ENCODE measurements at places on chromosomes 13 and 19.

- no peak for DNase-seq
- no peaks in the 10 kb centered on the region for H3K36me3 ChIP-seq
- no peak overlapping the region for H3K27ac ChIP-seq
- no peak overlapping the region for H3K4me3 ChIP-seq
- peaks cover 3% of the 10 kb centered on the region for H3K27me3 ChIP-seq
Measured at GRCh38 chr13:109243311-109243951, 543.0 kb downstream of the IRS2 start.

- DNase-seq, result no peak
- H3K36me3 ChIP-seq, result peaks cover 43% of the 10 kb centered on the region
- H3K4me1 ChIP-seq, result peaks cover 55% of the 10 kb centered on the region
- H3K4me3 ChIP-seq, result no peak overlapping the region
- peak overlapping the region; percentile 64 for H3K27ac ChIP-seq
- no peaks in the 10 kb centered on the region for H3K27me3 ChIP-seq
Measured at GRCh38 chr13:98293570-98294142, 116.6 kb upstream of the RNF113B start.

GRCh38 chr13:28459911-28460310 lies 35.0 kb downstream of the FLT1 start:
- H3K4me3 ChIP-seq, result no peak overlapping the region
- peaks cover 6% of the 10 kb centered on the region for H3K36me3 ChIP-seq
- peaks cover 6% of the 10 kb centered on the region for H3K4me1 ChIP-seq
- no peak overlapping the region for H3K27ac ChIP-seq
- no peak for DNase-seq

DNA sequence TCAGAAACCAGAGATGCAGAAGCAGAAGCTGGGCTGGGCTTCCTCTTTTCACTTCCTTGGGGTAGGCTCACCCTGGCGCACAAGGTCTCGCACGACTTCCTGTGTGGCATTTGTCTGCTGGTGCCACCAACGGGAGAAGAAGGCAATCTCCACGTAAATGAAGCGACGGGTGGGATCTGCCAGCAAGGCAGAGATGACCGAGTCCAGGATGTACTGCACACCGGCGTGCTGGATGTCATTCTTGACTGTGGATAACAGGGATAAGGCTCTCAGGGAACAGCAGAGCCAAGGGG lies 1.3 kb downstream of the MAN2B1 start:
- H3K27ac ChIP-seq, result no peak overlapping the region
- DNase-seq, result no peak
- H3K36me3 ChIP-seq, result peaks cover 14% of the 10 kb centered on the region
- H3K27me3 ChIP-seq, result peaks cover 4% of the 10 kb centered on the region
- peaks cover 56% of the 10 kb centered on the region for H3K4me1 ChIP-seq

- H3K36me3 ChIP-seq, result no peaks in the 10 kb centered on the region
- no peak overlapping the region for H3K4me3 ChIP-seq
- no peaks in the 10 kb centered on the region for H3K4me1 ChIP-seq
- H3K27ac ChIP-seq, result no peak overlapping the region
Measured at GRCh38 chr13:83151308-83151660, 731.0 kb downstream of the SLITRK1 start.

DNA sequence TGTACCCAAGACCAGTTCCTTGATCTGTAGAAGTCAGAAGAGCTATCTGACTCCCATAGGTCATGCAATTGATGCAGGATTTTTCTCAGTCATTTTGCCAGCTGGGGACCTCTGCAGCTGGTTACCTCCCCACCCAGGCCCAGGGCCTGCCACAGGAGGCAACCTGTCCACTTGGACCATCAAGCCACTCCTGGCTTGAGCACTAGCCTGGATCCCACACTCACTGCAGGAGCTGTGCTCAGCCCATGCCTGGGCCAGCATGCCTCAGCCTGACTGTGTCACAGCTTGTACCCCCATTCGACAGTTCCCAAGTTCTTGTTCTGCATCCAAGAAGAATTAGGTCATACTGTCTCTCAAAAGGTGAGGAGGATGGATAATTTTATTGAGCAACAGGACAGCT lies 189.4 kb downstream of the PCDH17 start:
- H3K4me3 ChIP-seq, result no peak overlapping the region
- H3K4me1 ChIP-seq, result peaks cover 27% of the 10 kb centered on the region
- no peaks in the 10 kb centered on the region for H3K27me3 ChIP-seq
- H3K27ac ChIP-seq, result no peak overlapping the region
- no peak for DNase-seq

DNA sequence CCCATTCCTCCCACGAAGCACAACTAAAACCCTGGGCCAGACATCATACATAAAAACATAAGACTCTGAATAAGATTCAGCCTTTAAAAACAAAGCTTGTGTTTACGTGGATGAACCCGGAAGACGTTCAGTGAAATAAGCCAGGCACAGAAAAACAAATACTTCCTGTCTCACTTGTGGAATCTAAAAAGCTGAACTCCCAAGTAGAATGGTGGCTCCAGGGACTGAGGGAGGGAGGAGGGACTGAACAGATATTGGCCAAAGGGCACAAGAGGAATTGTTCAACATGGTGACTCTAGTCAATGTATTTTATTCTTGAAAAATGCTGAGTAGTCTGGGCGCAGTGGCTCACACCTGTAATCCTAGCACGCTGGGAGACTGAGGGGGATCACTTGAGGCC lies 35.7 kb upstream of the TPM4 start:
- peaks cover 42% of the 10 kb centered on the region for H3K27me3 ChIP-seq
- DNase-seq, result no peak
- H3K4me3 ChIP-seq, result no peak overlapping the region

DNA sequence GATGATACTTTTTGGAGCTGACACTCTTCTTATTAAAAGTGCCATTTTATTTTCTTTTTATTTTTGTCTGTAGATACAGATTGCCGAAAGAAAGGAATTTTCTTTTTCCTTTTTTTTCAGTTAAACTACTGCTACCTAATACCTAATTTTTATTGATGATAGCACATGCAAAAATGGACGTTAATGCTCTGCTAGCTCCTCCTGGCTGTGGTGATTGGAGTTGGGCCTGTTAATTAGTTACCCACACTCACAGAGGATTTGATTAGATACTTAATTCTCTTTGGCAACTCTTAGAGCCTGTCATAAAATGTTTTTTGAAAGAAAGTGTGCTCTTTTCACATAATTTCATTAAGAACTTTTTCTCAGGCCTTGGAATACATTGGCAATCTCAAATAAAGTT lies 366.8 kb downstream of the DCT start:
- no peak overlapping the region for H3K4me3 ChIP-seq
- DNase-seq, result no peak
- no peaks in the 10 kb centered on the region for H3K36me3 ChIP-seq

DNA sequence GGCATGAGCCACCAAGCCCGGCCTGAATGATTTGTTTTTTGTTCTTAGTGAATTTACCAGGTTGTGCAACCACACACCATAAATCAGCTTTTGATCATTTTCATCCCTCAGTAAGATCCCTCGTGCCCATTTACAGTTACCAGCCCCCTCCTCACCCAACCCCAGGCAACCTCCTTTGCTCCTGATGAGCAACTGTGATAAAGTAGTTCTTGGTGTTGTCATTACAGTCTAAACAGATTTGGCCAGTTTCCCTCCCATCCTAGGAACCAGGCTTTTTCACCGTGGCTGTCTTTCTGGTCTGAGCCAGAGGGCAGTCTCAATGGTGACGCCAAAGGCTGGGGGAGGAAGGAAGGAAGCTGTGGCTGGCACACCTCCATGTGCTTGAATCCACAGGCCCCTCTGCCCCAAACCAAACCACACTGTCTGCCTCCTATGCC lies 61.2 kb upstream of the WDFY2 start:
- H3K4me1 ChIP-seq, result no peaks in the 10 kb centered on the region
- no peak for DNase-seq
- H3K27ac ChIP-seq, result no peak overlapping the region
- no peaks in the 10 kb centered on the region for H3K36me3 ChIP-seq
